SK-MEL-5 (cell line): ENCODE measurements at places on chromosomes 3 and 15.

- DNase-seq, result no peak
Observed at GRCh38 chr3:133488785-133489367, 84.6 kb upstream of the CDV3 start.

DNA sequence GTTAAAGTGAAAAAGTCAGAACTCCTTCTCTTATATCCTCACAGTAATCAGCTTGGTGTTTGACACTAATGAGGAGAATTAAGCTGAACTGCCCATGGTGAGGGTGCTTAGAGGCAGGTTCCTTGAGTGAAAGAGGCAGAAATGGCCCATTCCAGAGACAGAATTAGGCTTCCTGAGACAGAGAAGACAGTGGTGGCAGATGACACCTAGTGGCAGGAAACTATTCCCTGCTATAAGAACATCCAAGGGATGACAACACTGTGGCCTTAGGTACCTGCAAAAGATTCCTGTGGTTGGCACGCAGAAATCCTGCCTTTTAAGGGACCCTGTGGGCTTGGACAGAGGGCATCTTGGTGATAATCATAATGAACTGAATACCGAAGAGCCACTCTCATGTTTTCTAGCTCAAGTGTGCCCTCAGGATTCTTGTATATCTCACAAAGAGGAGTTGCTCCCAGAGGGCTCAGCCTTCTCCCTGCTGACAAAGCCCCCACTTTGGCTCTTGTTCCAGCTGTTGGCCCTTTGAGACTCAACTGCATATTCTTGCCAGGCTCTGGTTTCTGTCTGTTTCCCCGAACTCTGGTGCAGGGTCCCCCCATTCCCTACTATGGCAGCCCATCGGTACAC lies 56.0 kb downstream of the KBTBD12 start:
- DNase-seq, result peak; percentile 71

GRCh38 chr3:68483601-68484000 lies 448.7 kb downstream of the TAFA4 start:
- no peak for DNase-seq

- DNase-seq, result no peak
Observed at GRCh38 chr15:78715434-78715833, 74.4 kb upstream of the CHRNB4 start.

GRCh38 chr3:71513081-71513480 lies 70.4 kb downstream of the FOXP1 start:
- DNase-seq, result no peak

- no peak for DNase-seq
Observed at GRCh38 chr15:88637436-88637835, 1.4 kb upstream of the ISG20 start.

DNA sequence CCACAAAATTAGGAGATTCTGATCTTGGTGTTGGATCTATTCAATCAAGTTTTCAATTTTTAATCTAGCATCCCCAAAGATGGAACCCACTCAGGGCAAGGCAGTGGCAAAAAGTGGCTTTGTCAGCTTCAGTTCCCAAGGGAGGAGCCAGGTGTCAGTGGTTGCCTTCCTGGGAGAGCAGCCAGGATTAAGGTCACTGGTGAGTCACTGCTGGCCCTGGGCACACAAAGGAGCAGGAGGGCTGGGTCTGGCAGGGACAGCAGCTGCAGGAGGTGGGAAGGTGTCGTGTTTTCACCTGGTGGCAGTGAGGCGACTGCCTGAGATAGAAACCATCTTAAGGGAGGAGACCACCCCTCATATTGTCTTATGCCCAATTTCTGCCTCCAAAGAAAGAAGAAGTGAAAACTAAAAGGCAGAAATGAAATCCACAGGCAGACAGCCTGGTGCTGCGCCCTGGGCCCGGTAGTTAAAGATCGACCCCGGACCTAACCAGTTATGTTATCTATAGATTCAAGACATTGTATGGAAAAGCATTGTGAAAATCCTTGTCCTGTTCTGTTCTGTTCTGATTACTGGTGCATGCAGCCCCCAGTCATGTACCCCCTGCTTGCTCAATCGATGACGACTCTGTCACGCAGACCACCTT lies 5.9 kb upstream of the KLHL25 start:
- DNase-seq, result peak; percentile 25

GRCh38 chr15:43828061-43828657 lies 1.4 kb downstream of the WDR76 start:
- no peak for DNase-seq

DNA sequence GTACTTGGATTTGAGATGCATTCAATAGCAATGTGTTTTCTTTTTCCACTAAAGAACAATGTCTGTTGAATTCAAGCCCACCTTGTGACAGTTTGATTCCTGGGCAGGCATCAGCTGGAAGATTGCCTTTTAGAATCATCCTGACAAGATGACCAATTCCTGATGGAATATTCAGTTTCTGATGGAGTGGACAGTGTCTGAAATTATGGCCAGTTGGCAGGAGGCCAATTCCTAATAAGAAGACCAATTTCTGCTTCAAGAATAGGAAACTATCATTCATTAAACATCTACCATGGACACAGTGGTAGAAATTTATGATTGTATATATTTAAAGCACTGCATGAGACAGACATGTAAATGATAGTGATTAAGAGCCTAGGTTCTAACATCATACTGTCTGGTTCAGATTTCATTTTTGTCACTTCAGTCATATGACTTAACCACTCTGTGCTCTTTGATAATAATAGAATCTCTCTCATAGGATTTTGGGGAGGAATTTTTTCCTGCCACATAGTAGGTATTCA lies 133.6 kb downstream of the CLSTN2 start:
- no peak for DNase-seq

GRCh38 chr3:17322106-17322793 lies 420.2 kb downstream of the TBC1D5 start:
- DNase-seq, result no peak

- DNase-seq, result peak; percentile 74
Observed at GRCh38 chr3:108662142-108662738, 72.7 kb downstream of the DZIP3 start.

DNA sequence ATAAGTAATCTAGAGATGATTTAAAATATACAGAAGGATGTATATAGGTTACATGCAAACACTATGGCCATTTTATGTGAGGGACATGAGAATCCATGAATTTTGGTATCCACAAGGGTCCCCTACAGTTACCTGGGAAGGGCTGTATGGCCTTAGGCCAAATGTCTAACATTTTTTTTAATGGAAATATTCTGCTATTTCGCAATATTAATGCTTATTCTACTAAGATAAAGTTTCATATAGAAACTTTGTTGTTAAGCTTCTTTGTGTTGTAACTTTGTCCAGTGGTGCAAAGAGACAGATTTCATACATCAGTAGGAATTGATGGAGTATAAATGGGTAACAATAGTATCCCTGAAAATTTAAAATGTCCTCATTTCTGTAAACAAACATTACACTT lies 233.4 kb upstream of the THBS1 start:
- DNase-seq, result no peak

DNA sequence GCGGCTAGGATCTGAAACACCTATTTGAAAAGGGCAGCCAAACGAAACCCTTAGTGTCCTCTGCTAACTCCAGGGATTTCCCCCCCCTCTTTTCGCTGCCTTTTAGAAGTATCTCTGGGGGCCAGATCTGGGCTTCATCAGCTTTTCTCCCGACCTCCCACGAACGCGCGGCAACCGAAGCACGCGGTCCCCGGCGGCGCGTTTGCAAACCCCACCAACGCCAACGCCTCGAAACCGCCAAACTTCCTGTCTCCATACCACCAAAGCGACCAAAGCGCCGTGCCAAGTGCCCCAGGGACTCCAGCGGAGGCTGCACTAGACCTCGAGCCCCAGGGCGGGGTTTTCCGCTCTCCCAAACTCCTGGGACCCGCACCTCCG lies 155.8 kb upstream of the FRMD4B start:
- peak; percentile 40 for DNase-seq

GRCh38 chr3:156236556-156237260 lies 116.3 kb downstream of the KCNAB1 start:
- no peak for DNase-seq

DNA sequence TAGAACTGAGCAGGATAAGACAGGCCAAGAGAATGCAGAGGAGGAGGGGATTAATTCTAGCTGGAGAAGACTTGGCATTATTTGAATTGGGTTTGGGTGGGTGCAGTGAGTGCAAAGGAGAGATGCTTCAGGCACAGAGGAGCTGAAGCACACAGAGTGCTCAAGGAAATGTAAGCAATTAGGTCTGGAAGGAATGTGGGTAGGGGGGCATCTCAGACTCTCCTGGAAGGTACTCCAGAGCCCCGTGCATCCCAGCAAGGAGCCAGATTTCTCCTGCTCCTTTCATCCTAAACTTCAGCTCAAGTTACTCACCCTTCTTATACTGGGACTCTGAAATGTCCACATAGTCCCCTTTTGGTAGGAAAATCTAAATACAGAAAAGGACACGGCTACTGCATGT lies 143.6 kb upstream of the PFN2 start:
- no peak for DNase-seq

DNA sequence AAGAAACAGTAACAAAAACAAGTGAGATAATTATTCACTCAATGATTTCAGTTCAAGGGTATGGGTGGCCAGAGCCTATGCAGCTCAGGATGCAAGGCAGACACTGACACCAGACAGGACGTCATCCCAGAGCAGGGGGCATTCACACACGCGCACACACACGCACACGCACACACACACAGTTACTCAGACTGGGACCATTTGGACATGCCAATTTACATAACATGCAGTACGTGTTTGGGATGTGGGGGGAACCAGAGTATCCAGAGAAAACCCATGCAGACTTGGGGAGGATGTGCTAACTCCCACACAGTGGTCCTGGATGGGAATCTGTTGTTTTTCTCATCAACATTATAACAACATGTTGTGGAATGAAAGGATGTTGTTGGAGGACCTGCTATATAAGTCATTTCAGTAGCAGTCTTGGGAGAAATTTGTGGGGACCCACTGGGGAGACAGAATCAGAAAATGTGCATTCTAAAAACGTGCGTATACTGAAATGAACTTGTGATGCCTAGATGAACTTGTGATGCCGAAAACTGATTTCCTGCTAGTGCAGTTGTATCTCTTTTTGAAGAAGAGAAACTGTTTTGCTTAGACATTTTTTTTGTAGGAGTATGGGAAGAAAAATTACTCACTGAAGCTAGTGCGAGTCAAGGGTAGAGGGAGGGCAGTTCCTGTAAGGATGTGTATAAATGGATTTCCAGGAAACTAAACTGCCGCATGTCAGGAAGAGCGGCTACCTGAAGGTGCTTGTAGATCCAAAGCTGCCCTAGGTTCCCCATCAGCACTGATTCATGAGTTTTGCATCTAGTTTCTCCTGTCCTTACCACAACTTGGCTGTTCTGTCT lies 25.2 kb downstream of the CD200 start:
- DNase-seq, result no peak

DNA sequence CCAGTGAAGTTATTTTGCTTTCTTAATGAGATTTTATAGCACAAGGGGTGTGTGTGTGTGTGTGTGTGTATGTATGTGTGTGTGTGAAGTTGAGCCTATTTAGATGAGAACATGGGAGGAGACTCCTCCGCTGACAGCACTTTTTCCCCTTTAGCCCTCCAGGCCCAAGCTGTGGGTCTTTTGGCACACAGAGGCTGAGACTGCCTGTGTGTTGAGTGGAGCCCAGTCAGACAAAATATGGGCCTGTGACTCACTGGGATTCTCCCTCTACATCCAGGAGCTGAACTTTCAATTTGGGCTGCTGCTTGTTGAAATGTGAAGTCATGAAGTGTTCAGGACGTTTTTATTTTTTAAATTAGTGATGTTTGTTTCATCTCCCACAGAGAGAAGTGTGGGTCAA lies 108.0 kb downstream of the MFSD1 start:
- DNase-seq, result no peak

- no peak for DNase-seq
Observed at GRCh38 chr3:58077596-58078285, 69.5 kb downstream of the FLNB start.

- DNase-seq, result peak; percentile 71
Observed at GRCh38 chr3:126936853-126937425, 46.0 kb upstream of the PLXNA1 start.

DNA sequence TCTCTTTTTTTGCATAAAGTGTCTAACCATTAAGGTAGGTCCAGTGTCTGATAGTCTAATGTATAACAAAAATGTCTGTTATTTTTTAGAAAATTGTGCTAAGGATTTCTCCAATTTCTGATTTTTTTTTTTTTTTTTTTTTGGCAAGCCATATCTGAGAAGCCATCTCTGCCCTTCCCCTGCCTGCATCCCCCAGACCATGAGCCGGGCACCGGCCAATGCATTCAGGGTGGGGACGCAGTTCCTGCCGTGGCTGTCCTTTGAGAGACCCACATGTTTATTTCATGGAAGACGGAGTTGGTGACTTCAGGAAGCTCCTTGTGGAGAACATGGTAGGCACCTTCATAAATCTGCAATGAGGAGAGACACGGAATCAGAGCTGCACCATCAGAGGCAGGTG lies 19.2 kb downstream of the ABTB1 start:
- DNase-seq, result no peak

GRCh38 chr3:131360191-131360755 lies 21.3 kb upstream of the NUDT16 start:
- DNase-seq, result no peak
